DMS79 (cell line): ENCODE measurements at places on chromosomes 6 and 20.

GRCh38 chr6:89430201-89430962 is 2.6 kb upstream of the ANKRD6 start:
- peak; percentile 2 for DNase-seq

GRCh38 chr6:123551939-123552707 is 84.6 kb downstream of the TRDN start:
- peak; percentile 81 for DNase-seq

GRCh38 chr20:10536531-10536930 is 101.4 kb downstream of the SLX4IP start:
- DNase-seq: peak; percentile 11

DNA sequence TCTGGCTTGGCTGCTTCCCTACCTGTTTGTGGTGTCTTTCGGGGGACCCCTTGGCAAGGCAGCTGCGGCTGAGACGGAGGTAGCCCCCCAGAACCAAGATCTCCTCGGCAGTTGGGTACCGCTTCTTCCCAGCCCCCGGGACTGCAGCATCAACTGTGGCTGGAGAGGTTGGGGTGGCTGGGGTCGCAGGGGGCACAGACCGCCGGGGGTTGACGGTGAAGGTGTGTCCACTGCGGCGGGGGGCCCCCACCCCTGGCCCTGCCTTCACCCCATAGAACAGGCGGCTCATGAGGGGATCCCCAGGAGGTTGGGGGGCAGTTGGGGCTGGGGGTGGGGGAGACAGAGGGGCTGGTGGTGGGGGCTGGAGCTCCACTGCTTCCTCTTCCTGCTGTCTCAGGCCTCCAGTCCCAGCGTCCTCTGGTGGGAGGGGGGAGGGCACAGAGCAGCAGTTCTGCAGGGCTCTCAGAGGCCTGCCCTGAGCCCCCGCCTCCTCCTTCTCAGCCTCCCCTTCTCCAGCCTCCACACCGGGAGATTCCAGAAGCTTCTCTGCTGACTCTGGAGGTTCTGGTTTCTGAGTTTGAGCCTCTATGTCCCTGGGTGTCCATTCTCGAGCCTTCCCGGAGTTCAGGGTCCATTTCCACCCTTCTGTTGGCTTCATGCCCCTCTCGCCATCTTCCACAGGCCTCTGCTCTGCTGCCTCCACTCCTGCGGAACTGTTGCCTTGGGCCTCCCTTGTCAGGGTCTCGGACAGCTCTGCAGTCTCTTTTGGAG is 1.9 kb downstream of the PPP1R18 start:
- no peak for DNase-seq

DNA sequence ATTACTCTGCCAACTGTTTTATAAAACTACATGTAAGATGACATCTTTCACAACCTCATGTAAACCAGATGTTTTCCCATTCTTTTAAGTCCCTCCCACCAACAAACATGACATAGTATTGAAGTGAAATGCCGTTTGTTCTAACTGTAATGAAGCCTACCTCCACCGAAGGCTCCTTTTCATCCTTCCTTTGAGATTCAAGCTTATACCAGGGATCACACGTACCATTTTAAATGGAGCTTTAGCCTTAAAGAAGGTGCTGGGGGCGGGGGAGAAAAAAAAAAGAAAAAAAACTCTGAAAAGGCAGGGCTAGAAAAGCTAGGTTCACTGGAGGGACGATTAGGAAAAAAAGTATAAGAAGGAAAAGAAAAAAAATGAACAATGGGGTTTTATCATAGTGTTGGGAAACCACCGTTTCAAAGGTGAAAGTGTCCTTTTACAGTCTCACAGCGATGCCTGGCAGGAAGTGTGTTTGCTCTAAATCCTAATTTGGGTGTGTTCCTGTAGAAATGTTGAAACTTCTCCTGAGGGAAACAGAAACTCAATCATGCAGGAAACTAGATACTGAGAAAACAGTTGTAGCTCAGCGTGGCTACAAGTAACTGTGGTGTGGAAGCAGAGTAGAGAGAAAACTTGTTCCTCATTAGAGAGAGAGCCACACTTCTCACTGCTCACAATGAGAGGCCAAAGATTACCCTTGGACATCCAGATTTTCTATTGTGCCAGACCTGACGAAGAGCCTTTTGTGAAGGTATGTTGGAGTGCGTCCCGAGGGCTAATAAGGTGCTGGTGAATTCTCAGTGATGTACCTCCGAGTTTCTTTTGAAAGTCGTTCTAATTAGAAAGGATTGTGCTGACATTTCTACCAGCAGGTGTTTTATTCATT is 37.6 kb upstream of the HINT3 start:
- no peak for DNase-seq

- no peak for DNase-seq
Observed at GRCh38 chr20:13243826-13244376, 22.8 kb downstream of the ISM1 start.
